Fibroblast of upper back skin (primary cell): ENCODE measurements at places on chromosomes 1 and 21.

GRCh38 chr21:44517175-44517899, 22.7 kb downstream of the KRTAP10-1 start:
- peak; percentile 8 for DNase-seq

- DNase-seq, result no peak
Observed at GRCh38 chr1:43545695-43546387, 15.2 kb downstream of the PTPRF start.

DNA sequence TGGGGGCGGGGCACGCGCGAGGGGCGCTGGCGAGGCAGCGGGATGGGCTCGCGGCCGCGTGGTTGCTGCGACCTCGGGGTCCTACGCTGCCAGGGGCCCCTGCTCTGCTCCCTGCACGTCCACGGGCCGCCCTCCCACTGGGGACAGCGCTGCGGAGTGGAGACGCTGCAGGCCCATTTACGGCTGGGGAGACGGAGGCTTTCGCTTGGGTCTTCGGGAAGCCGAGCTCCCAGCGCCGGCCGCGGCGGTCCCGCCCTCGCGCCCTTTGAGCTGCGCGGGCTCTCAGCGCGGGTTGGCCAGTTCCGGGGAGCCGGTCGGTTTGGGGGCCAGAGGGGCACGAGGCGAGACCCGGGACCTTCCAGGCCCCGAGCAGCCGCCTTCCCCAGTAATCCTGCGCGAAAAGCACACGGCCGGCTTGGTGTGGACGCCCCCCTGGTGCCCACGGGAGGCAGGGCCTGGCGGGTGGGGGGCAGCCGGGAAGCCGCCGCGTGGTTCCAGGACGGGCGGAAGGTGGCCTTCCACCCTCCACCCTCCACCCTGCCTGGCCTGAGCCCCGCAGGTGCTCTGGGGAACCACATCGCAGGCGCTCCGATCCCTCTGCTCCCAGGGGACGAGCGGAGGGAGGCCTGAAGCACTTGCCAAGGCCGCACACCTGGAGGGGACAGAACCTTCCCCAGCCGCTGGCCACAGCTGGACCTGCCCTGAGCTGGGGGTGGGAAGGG, 570 bp upstream of the PEX10 start:
- no peak for DNase-seq

GRCh38 chr21:32461503-32461902, 49.0 kb downstream of the EVA1C start:
- DNase-seq, result no peak

GRCh38 chr1:12450090-12450755, 167.8 kb downstream of the DHRS3 start:
- DNase-seq, result no peak

DNA sequence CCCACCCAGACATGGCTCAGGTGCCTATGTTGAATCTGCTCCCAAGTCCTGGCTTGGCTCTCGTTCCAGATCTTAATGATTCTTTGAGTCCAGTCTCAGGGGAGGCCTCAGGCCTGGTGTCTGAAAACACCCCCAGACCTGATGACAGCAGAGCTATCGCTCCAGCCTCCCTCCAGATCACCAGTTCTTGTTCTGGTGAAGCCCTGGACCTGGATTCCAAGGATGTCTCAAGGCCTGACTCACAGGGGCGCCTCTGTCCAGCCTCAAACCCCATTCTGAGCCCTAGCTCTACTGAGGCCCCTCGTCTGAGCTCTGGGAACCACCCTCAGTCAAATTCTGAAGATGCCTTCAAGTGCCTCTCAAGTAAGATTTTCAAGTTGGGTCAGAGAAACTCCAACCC, 11.4 kb downstream of the MROH7 start:
- peak; percentile 10 for DNase-seq

DNA sequence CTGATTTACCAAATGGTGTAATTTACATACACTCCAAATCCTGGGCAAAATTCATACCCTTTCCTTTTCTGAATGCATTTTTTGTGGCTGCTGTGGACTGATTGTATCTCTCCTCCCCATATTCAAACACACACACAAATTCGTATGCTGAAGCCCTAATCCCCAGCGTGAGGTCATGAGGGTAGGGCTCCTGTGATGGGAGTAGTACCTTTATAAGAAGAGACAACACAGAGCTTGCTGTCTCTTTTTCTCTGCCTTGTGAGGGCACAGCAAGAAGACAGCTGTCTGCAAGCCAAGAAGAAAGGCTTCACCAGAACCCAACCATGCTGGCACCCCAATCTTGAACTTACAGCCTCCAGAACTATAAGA, 24.4 kb downstream of the DUSP10 start:
- no peak for DNase-seq

GRCh38 chr1:91572044-91572443, 71.4 kb downstream of the CDC7 start:
- DNase-seq, result no peak

GRCh38 chr1:3652548-3653285, 401 bp downstream of the TP73 start:
- no peak for DNase-seq

GRCh38 chr1:17640393-17640792, 100.9 kb downstream of the ARHGEF10L start:
- DNase-seq, result no peak

GRCh38 chr1:224558904-224559303, 57.2 kb upstream of the CNIH3 start:
- no peak for DNase-seq

- peak; percentile 78 for DNase-seq
Observed at GRCh38 chr1:53047737-53048736, 14.0 kb upstream of the PODN start.

GRCh38 chr1:11693024-11693590, 1.6 kb downstream of the DRAXIN start:
- peak; percentile 72 for DNase-seq

- peak; percentile 7 for DNase-seq
Observed at GRCh38 chr1:178784131-178784536, 59.1 kb downstream of the RALGPS2 start.

DNA sequence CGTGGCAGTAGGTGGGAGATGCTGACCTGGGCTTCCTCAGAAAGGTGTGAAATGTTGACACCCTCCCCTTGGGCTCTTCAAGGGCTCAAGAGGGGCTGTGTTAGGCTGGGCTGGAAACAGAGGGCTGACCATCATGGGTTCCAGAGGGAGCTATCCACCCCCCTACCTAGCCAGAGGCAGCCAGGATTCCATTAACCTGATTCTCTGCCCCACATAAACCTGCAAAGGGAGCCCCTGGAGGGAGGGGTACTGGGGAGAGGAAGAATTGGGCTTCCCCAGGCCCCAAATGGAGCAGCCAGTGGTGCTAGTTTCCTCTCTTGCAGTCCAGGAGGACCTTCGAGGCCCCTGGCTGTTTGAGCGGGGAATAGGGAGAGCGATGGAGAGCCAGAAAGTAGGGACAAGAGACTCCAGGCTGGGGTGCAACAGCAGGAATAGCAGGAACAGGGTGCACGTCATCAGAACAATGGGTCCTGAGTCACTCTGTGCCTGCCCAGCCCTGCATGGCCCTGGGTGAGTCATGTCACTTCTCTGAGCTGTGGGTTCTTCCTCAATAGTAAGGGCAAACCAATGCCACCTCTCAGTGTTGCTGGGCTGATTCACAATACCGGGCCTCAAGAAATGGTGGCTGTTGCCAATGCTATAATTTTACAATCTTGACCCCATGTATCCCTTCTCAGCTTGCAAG, 121.2 kb downstream of the EPHB2 start:
- DNase-seq, result peak; percentile 75

- DNase-seq, result no peak
Observed at GRCh38 chr1:193540511-193540910, 354.1 kb upstream of the B3GALT2 start.

- DNase-seq, result no peak
Observed at GRCh38 chr1:2156866-2157265, 37.7 kb downstream of the FAAP20 start.

GRCh38 chr1:231279081-231279480, 38.1 kb downstream of the GNPAT start:
- DNase-seq, result peak; percentile 5

- peak; percentile 61 for DNase-seq
Observed at GRCh38 chr1:97277891-97278654, 556.5 kb downstream of the PTBP2 start.

- DNase-seq, result peak; percentile 70
Observed at GRCh38 chr1:91282695-91283420, 121.8 kb downstream of the HFM1 start.

- peak; percentile 65 for DNase-seq
Observed at GRCh38 chr1:186404454-186405051, 28.9 kb downstream of the ODR4 start.

GRCh38 chr1:112285746-112286145, 110.3 kb upstream of the CTTNBP2NL start:
- DNase-seq, result no peak

- no peak for DNase-seq
Observed at GRCh38 chr1:3440711-3441409, 13.6 kb upstream of the ARHGEF16 start.

GRCh38 chr21:43354026-43354420, 72.9 kb downstream of the SIK1 start:
- no peak for DNase-seq

GRCh38 chr1:67788238-67788790, 45.0 kb downstream of the GNG12 start:
- no peak for DNase-seq

DNA sequence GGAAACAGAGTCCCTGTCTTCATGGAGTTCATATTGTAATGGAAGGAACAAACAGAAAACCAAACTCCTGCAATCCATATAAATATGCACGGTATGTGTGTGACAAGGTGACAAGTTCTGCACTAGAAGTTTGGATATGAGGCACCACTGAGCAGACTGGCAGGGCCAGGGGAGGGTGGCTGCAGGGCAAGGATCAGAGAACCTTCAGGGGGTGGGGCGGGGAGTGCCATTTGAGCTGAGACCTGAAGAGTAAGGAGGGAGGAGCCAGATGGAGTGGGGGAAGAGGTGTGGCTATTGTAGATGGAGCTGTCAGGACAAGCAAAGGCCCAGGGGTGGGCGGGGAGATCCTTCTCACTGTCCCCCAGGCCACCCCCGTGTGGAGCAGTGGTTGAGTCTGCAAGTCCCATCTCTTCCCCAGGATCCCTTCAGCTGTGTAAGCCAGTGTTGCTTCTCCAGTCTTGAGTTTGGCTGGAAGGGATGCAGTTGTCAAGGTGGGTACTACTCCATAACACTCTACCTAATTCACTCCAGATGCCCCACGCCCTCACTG, 76.4 kb downstream of the ATP5PO start:
- DNase-seq, result no peak

- DNase-seq, result peak; percentile 42
Observed at GRCh38 chr1:16162163-16162822, 6.4 kb upstream of the EPHA2 start.

DNA sequence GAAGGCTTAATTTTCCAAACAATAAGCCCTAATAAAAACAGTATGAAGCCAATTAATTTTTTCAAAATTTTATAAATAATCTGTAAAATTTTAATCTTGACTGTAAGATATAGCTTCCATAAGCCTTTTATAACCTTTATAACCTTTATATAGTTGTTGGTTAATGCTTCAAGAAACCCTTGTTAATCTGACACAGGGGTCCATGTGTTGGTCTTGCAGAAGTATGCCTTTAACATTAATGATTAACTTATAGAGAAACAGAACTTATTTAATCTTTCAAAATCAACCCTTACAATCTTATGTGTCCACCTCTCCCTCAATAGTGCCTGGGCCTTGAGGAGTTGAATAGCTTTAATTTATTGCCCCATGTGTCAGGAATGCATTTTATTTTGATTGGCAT, 23.2 kb upstream of the HAO2 start:
- DNase-seq, result no peak

DNA sequence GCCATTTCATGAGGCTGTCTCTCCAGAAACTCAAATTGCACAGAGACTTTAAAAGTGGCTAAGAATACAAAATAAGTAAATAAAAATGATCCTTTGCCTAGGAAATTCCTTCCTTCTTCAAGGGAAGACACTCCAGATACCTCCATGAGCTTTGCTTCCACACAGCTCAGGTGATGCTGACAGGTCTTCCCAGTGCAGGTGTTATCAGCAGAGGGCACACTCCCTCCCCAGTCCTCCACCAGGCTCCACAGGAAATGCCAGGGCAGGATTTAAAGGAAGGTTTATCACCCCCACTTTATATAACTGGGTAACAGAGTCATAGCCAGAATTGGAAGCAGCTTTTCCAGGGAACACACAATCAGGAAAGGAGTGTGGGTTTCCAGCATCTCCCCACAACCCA, 5.7 kb downstream of the HSD3B2 start:
- DNase-seq, result no peak

DNA sequence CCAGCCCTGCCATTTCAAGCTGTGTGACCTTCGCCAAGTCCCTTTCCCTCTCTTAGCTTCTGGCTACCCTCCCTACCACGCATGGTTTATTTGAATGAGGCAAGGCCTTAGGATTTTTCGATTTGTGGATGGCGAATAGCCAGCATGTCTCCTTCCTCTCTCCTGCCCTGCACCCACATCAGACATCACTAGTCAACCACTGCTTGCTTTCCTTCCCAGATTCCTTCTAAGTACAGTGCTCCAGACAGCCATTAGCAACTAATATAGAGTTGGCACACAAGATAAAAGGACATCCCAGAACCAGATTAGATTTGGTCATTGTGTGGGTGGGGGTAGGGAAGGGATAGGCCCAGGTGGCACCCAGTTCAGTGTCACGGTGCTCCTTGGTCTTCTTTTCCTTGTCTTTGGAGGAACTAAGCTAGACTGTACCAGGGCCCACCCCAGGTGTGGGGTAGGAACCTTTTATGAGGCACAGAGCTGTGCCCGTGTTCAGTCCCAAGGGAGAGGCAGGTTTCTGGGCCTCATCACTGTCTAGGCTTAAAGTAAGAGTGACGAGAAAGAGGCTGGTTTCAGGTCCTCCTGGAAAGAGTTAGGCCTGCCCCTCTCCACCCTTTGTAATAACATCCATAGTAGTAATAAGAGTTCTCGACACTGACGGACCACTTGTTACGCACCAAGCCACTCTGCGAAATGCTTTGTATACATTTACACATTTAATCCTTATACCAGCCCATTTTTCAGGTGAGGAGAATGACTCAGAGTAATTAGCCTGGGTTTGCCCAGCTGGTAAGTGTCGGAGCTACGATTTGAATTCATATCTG, 8.6 kb downstream of the ALPL start:
- DNase-seq, result no peak

GRCh38 chr1:48356901-48357300, 115.1 kb downstream of the SPATA6 start:
- DNase-seq, result peak; percentile 1

GRCh38 chr1:17027403-17027802, 15.7 kb upstream of the ATP13A2 start:
- DNase-seq, result no peak

GRCh38 chr1:206725109-206725963, 40.6 kb downstream of the MAPKAPK2 start:
- DNase-seq, result peak; percentile 45

GRCh38 chr1:154806333-154806732, 63.7 kb downstream of the KCNN3 start:
- no peak for DNase-seq
